ENCODE measurements at places on chromosomes 5 and 9.

- DNase-seq, result no peak
These were observed 230.3 kb downstream of the CRB2 start for GRCh38 chr9:123586275-123586674.

DNA sequence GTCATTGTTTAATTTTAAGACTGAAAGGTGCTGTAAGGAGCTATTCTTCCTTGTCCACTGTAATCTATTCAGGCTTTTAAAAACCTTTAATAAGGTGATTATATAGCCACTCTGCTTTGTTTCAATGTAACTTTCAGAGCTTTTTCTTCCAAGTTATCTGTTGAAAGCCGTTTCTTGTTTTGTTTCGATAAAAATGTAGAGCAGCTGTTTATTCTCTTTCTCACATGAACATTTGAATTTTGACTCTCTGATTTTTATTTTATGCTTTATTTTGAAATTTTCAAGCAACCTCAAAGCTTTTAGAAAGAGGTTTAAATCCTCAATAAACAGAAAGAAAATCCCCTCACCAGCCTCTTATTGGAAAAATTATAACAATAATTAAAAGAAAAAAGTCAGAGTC, 47.2 kb downstream of the CPEB4 start:
- no peak for DNase-seq

DNA sequence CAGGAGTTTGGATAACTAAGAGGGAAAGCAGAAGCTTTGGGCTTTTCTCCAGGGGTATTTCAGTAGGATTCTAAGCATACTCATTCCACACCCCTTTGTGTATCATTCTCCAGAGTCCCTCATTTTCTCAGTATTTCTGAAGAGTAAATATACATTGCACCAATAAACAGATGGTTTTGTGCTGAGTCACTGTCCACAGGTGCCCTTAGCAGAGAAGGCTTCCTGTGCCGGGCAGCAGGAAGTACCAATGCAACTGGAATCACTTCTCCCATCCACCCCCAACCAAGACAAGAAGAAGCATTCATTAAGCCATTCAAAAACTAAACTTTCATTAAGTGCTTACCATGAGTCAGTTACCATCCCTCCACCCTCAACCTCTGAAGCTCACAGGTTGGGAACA, 3.6 kb upstream of the CCNJL start:
- DNase-seq, result no peak

- DNase-seq, result no peak
These were observed 57.0 kb downstream of the CFAP90 start for GRCh38 chr5:7793895-7794294.

- no peak for DNase-seq
These were observed 6.5 kb downstream of the STKLD1 start for GRCh38 chr9:133382507-133383141.

- no peak for DNase-seq
These were observed 707 bp downstream of the GTF3C5 start for GRCh38 chr9:133031496-133031911.

- no peak for DNase-seq
These were observed 98.6 kb upstream of the MSX2 start for GRCh38 chr5:174625591-174626350.

DNA sequence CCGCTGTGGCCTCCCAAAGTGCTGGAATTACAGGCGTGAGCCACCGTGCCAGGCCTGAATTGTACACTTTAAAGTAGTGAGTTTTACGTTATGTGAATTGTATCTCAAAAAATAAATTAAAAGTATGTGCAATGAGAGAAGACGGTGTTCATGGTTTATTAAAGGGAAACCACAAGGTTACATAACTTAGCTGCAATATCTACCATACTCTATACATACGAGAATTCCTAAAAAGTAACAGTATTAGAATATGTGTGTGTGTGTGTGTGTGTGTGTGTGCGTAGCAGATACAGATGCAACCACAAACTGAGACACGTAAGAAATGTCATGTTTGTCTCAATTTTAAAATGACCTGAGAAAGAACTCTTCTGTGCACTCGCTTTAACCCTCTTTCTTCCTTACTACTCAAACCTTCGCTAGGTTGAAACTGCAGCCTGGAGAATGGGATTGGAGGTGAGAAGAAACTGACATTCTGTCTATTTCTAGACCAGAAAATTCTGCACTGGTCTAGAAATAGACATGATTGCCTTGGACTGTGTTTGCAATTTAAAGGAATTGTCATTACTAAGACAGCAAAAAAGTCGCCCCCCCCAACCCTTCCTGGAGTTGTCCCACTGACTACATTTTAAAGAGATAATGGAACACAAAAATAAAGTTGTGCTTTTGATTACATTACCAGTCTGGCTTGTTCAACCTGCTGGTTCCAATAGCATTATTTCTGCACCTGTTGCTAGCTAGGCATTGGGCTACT, 167.0 kb downstream of the RGS3 start:
- DNase-seq, result no peak

DNA sequence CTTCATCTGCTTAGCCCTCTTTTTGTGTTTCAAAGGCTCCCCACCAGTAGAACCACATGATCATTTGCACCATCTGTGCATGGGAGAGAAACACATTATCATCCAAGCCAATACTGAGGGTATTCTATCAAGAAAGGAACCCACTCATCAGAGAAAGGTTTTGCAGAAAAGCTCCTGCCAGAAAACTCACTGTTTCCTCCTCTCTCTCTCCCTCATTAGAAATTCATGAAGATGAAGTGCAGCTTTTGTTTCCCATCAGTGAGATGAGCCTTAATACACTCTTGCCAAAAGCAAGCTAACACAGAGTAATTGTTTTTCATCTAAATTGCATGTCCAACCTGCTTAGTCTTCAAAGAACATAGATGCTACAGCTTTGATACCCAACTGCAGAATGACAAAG, 142.4 kb upstream of the GRAMD2B start:
- no peak for DNase-seq

GRCh38 chr5:135885031-135885430, 10.6 kb downstream of the IL9 start:
- no peak for DNase-seq

DNA sequence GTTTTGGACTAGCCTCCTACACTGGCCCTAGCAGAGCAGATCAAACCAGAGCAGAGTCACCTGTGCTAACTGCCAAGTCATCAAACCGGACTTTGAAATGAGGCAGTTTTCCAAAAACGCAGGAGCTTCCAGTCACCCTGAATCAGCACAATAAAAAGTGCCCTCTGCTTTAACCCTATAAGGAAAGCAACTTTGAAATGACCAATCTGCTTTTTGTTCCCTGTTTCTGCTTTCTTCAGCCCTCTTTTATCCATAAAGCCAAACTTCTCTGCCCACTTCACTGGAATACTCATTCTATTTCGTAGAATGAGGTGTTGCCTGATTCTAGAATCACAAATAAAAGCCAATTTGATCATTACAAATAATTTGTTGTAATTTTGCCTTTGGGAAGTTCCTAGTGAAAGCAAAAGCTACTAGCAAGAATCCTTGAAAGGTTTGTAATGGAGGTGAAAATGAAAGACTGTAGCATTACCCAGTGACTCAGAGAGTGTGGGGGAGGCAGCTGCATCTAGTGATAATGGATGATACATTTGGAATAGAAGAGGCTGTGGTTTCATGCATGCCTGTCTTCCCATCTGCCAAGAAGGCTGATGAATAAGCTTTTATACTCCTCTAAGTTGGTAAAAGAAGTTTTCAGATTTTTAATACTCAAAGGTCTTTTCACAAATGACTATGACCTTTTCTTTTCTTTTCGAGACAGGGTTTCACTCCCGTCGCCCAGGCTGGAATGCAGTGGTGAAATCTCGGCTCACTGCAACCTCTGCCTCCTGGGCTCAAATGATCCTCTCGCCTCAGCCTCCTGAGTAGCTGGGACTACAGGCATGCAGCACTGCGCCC, 14.9 kb downstream of the SPAAR start:
- no peak for DNase-seq

DNA sequence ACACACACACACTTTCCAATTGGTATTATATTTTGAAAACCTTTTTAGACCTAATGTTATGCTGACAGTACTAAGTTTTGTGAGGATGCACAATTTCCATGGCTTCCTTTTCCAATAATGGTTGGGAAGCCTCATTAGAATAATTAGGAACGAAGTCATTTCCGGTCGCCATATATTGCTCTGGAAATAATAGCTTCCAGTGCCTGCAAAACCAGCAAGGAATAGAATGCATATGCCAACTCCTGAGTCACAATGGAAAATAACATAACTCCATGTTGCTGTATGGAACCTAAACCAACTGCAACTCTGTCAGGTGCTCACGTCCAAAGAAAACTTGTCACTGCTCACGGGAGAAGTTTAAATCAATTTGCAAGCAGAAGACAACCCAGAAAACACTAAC, 222.0 kb downstream of the EBF1 start:
- no peak for DNase-seq

GRCh38 chr5:158938200-158938599, 161.5 kb downstream of the EBF1 start:
- DNase-seq, result no peak

GRCh38 chr9:130825351-130825651, 9.8 kb upstream of the ABL1 start:
- DNase-seq, result no peak

DNA sequence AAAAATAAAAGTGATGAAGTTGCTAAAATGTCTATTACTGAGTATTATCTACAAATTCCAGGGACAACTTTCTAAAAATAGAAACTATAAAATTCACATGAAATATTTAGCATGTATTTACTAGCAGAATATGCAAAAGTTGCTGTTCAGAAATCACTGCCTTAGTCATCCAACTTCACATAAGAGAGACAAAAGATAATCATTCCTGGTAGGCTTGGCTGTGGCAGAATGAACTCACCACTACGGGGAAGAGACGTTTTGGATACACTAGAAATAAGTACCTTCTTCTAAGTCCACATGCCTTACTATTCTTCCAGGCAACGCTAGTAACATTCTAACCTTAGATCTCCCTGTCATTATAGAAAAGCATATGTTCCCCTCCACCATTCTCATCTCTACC, 272.2 kb downstream of the BNC2 start:
- no peak for DNase-seq

DNA sequence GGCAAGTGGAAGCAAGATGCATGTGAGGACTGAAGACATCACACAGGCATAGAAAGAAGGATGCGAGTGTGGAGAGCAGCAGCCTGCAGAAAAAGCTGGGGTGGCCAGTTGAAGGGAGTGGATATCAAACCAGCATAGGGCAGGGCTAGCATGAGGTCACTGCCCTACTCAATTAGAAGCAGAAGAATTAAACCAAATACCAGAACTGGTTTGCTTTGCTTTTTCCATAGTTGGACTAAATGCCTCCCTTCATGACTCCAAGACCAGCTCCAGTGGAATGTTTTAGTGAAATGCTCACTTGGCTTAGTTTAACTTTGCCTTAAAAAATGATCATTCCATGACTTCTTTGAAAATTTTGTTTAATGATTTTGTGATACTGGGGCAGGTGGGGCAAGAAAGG, 45.8 kb downstream of the TMEM167A start:
- DNase-seq, result no peak

- DNase-seq, result no peak
These were observed 764 bp downstream of the ANKRA2 start for GRCh38 chr5:73564675-73565074.

GRCh38 chr5:68554571-68555279, 339.2 kb downstream of the PIK3R1 start:
- DNase-seq, result no peak

GRCh38 chr5:127849891-127850290, 146.7 kb downstream of the CCDC192 start:
- peak; percentile 42 for DNase-seq
